CD4-positive, alpha-beta T cell treated with Interleukin-12 subunit alpha and Interleukin-12 subunit beta, for 1 hour (primary cell): ENCODE measurements at places on chromosomes 5 and 9.

- no peak for DNase-seq
Measured at GRCh38 chr5:69049151-69049550, 44.7 kb upstream of the SLC30A5 start.

- DNase-seq = peak; percentile 5
Measured at GRCh38 chr5:147223948-147224791, 10.7 kb upstream of the STK32A start.

GRCh38 chr5:171629628-171630349 is 155.8 kb upstream of the SMIM23 start:
- DNase-seq = no peak

GRCh38 chr9:21479152-21479702 is 2.9 kb downstream of the IFNE start:
- DNase-seq = no peak

- DNase-seq = peak; percentile 5
Measured at GRCh38 chr9:87276327-87276841, 221.3 kb upstream of the DAPK1 start.

DNA sequence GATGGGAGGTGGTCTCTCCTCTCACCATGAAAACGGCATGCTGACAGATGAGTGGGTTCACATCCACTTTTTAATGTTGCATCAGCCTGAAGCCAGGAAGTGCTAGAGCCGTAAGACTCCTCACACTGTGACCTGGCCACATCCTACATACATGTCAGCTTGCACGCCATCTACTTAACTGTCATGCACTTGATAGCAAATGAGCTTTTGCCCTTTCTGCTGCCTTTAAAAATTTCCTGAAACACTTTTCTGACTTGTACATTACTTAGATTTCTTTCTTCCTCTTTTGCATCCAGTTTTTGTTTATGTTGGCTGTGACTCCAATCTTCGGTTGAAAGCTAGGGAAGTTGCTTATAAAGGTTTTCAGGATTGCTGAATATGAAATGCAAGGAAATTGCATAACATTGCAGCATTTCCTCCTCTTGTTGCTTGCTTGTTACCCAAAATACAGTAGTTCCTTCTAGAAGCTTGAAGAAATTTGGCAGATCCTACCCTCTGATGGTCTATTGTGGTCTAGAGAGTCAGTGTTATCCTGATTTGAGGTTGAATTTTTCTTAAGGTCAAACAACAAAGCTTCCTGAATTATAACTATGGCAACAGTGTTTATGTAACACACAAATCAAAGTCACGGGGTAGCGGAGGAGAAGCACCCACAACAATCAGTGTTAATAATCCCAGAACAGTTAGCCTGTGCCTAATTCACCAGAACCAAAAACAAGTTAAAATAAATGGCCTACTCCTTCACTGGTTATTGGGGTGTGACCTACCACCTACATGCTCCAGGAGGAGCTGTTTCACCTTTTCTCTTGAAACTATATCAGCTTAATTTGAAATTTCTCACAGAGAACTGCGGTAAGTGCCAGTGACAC is 232.5 kb downstream of the ARHGAP26 start:
- DNase-seq = peak; percentile 78

DNA sequence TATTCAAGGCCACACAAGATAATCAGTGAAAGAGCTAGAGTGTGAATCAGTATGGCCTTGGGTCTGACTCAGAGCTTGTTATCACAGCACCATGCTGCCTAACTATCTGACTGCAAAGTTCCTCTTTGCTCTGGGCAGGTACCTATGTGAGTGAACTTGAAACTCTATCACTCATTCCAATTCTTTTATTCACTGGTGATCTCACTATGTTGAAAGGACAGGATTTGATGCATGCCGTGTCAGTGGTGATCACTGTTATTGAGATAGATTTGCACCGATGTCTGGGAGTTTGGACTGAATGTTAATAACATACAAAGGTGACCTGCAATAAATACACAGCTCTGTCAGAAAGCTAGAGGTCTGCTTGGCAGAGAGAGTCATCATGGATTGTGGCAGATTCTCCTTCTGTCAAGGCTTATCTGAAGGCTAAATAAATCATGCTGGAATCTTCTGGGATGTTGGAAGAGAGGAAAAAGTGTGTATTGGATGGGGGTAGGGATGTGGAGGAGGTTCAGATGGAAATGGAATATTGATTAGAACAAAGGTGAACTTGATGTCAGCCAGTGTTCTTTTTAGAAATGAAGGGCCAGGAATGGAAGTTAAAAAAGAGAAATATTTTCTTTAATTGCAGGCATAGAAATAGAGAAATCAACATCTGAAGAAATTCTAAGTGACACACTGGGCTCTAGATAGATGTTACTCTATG is 91.8 kb upstream of the TNC start:
- DNase-seq = no peak

GRCh38 chr5:97501965-97502305 is 318.9 kb upstream of the RIOK2 start:
- no peak for DNase-seq

- DNase-seq = no peak
Measured at GRCh38 chr5:66134407-66134861, 9.7 kb upstream of the SREK1 start.

DNA sequence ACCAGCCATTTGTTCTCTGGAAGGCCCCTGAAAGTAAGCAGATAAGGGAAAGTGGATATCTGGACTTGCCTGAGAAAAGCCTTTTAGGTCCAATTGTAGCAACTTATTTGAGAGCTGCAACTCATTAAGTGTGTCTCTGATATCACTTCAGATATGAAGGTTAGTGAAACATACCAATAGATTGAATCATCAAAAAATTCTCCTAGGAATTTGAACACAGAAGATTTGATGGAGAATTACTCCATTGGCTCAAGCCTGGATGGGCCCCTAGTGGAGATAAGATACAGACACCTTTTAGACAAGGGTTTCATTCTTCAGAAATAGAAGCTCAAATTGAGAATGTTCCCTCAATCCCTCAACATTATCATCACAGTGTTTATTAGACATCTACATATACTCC is 356.7 kb downstream of the NDUFS4 start:
- DNase-seq = no peak

DNA sequence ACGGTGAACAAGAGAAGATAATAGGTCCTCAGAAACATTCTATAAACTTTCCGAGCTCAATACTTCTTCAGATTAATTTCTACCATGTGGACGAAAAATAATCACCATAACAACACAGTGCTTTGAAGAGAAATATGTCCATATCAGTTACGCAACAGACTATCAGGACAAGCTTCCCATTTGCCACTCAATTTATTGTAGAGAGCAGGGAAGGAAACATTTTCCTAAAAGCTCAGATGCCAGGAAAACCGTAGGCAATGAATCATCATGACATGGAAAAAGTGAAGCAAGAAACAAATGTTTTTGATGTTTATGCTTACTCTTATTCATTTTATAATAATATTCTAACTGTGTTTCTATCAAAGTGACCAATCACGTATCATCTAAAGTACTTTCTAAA is 87.6 kb downstream of the S1PR3 start:
- DNase-seq = no peak

GRCh38 chr5:1460054-1460682 is 14.9 kb upstream of the SLC6A3 start:
- no peak for DNase-seq

GRCh38 chr9:37914701-37915358 is 10.9 kb upstream of the SLC25A51 start:
- no peak for DNase-seq

DNA sequence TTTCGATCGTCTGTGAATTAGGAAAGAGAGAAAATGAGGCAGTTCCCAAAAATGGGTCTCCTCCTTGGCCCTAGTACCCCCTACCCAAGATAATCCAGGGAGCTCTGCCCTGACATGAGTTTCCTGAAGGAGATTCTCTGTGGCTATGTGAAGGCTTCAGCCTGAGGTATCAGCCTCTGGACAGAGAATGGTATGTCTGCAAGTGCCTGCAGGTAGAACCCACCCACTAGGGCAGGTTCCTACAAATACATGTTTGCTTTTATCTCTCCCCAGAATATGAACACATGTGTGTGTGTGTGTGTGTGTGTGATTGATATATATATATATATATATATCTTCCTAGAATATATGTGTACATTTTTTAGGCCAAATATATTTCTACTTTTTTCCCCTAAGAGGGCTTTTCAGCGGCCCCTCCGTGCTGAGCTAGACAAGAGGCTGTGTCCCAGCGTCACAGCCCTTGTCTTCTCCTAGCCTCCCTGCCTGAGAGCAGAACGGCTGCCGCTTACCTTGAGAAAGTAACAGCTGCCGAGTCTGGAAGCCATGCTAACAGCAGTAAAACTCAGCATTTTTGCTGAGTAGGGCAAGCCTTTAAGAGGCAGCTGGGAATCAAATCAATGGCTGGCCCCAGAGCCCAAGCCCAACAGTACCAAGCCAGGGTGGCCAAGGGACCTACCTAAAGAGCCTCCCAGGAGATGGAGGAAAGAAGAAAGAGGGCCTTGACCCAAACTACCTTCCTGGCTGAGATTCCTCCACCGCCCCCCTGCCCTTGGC is 2.1 kb downstream of the BRINP1 start:
- DNase-seq = no peak

- DNase-seq = no peak
Measured at GRCh38 chr5:127867022-127867783, 164.0 kb downstream of the CCDC192 start.

- DNase-seq = no peak
Measured at GRCh38 chr5:127010362-127010761, 20.0 kb downstream of the MARCHF3 start.

DNA sequence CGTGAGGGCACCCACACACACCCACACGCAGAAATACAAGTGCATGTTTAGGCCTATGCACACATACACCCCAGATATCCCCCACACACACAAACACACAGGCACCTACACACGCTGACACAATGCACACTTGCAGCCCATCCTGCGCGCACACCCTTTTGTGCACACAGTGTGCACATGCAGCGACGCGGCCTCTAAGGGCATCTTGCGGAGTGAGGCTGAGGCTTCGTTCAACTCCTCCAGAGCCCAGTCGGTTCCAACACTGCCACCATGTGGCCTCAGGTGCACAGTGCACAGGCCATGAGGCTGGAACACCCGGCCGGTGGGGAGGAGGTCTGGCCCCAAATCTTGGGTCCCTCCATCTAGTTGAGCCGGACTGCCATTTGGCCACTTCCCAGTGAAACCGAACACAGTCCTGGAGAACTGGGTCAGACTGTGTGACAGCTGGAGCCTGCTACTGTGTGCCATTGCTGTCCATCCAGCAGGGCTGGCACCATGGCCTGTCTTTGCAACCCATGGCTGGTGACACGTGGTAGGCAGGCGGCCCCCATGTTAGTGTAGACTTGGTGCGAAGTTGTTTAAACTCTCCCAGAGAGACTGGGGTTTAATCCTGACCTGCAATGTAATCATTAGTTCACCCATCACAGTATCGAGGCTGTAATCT is 97.7 kb upstream of the MVB12B start:
- peak; percentile 59 for DNase-seq

GRCh38 chr9:16928179-16928945 is 57.9 kb upstream of the BNC2 start:
- DNase-seq = no peak
